Urothelium cell line (cell line): ENCODE measurements at places on chromosomes 13 and 19.

- DNase-seq, result no peak
Observed at GRCh38 chr13:24511816-24512196, 772 bp downstream of the PARP4 start.

DNA sequence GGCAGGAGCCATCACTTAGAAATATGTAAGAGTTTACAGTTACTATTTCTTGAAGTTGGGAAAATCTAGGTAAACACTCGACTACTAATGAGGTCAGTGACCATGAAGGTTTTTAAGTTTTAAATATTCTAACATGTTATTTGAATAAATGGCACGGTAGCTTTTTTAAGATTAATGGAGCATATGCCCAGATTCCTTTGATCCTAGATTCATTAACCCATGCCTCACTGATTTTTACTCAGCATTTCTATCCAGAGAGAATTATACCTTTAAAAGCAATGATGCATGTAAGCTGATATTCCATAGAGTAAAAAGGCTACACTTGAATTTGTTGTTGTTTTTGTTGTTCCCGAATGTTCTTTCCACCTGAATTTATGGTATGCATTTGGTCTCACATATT, 541.4 kb downstream of the DACH1 start:
- DNase-seq, result no peak

DNA sequence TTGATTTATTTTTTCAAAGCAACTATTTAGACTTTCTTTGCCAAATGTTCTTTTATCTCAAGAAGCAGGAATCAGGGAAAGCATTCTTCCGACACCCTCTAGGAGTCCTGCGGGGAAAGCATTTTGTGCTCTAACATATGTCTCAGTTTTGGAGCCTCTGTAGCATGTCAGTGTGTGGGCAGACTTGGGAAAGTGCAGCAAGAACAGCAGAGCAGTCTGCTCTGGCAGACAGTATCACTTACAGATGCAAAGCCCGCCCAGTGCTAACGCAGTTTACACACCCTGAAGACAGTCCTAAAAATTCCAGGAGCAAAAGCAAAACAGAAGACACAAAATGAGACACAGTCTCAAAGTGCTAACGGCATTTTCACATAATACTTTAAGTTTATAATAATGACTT, 393.5 kb downstream of the KLF12 start:
- no peak for DNase-seq

- no peak for DNase-seq
Observed at GRCh38 chr13:111317042-111317550, 3.3 kb upstream of the TEX29 start.

DNA sequence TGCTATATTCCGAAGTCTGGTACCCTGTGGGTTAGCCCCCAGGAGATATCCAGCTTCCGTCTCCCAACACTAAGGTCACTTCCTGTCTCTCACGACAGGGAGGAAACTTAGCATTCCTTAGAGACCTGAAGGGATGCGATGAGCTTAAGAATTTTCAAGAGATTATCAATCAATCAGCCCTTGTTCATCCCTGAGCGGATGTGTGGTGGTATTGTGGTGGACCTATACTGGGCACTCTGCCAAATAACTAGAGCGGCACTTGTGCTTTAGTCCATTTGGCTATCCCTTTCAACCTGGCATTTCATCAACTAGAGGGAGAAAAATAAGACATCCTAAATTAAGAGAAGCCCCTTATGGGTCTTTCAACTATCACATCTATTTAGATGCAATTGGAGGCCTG, 30.9 kb upstream of the ZNF562 start:
- no peak for DNase-seq

- no peak for DNase-seq
Observed at GRCh38 chr13:34430294-34430693, 511.8 kb upstream of the NBEA start.

DNA sequence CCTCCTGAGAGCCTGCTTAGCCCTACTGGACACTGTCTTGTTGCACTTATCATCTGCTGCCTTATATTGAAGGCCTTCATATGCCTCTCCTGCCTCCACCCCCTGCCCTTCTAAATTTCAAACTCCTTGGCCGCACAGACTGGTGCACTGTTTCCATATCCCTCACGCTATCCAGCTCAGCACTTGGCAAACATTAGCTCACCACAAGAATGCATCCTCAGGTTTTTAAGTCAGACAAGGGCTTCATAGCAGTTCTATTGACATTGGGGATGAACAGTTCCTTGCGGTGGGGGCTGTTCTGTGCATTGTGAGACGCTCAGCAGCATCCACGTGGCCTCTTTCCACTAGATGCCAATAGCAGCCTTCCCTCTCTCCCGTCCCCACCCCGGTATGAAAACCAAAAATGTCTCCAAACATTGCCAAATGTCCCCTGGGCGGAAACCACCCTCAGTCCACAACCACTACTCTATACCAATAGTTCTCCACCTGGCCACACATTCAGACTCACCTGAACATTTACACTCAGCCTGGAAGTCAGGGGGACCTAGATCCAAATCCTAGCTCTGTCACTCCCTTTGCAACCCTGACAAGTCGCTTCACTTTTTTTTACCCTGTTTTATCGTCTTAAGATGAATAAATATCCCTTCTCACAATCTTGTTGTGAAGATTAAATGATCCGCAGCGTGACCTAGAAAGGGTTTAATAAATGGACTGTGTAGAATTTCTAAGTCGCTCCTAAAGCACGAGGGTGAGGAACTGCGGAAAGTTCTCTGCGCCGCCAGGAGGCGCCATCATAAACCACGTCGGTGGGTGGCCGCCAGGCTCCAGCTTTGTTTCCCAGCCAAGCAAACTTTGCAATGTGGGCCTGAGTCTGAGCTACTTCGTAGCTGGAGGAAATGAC, 3.6 kb upstream of the CEACAM3 start:
- peak; percentile 74 for DNase-seq

GRCh38 chr13:44451126-44451525, 77.5 kb downstream of the SERP2 start:
- DNase-seq, result no peak

DNA sequence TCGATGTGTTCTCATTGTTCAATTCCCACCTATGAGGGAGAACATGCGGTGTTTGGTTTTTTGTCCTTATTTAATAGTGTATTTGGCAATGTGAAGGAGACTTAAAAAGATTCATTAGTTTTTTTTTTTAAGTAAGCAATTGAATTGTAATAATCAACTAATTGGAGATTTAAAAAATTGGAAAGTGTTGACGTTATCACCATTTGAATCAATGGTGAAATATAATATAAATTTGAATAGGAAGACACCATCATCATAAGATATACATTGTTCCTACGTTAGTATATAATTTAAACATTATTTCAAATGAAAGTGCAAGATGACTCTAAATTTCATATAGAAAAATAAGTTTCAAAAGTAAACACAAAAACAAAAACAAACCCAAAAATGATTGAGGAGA, 2858.1 kb upstream of the PCDH20 start:
- no peak for DNase-seq

- no peak for DNase-seq
Observed at GRCh38 chr13:110248449-110249143, 58.4 kb downstream of the COL4A1 start.

GRCh38 chr19:38654628-38655055, 7.2 kb downstream of the ACTN4 start:
- no peak for DNase-seq

DNA sequence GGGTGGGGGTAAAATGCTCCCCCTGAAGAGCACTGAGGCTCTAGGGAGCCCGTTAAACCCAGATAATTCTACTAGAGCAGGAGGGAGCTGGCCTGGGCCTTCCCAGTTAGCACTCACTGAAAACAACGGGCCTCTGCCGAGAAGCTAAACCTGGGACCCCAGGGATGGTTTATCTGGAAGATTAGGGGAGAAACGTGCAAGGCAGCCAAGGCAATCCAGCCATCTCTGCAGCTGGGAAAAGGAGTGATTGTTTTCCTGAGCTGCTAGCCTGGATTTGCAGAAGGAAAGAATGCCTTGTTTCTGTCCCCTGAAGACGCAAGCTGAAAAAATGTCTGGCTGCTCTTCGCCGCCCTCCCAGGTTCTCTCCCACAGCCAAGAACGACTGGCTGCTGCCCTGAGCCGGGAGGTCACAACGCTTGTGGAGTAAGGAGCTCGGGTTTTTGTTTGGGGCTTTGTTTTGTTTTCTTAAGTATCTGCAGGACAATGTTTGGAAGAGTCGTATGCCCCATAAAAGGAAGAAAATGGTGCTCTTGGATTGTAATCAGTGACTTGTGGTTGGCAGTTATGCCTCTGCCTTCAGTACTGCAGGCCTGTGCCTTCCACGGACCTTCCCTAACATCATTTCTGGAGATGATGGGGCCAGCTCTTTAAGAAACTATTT, 31.5 kb downstream of the COL4A2 start:
- no peak for DNase-seq

GRCh38 chr19:58578012-58578925, 5.1 kb upstream of the MZF1 start:
- no peak for DNase-seq

- no peak for DNase-seq
Observed at GRCh38 chr19:4066176-4066606, 508 bp downstream of the ZBTB7A start.

- no peak for DNase-seq
Observed at GRCh38 chr19:12187625-12188024, 24.7 kb downstream of the ZNF136 start.

GRCh38 chr13:100610391-100611347, 22.1 kb upstream of the GGACT start:
- DNase-seq, result no peak

DNA sequence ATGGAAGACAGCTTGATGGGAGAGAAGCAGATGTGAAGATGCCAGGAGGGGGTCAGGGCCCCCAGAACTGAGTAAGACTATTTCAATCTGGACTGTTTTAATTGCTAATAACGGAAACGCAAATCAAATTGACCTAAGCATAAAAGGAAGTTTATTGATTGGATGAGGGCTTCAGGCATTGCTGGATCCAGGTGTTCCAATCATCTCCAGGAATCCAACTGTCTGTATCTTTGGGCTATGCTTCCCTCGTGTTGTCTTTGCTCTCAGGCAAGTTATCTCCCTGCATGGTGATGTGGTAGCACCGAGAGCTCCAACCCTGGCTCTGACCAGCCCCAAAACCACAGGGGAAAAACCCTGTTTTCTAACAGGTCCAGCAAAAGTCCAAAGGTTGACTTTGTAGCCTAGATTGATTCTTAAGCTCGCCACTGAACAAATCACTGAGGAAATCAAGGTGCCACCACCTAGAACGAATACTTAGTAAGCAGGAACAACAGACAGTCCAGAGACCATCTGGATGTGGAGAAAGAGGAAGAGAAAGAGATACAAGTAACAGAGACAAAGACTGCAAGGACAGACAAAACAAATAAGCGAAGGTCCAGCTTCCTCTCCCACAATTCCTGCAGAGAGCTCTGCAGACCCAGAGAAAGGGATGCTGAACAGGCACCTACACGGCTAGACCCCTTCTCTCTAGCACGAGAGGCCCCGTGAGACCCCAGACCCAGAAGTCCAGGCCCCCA, 1.2 kb upstream of the C19orf81 start:
- no peak for DNase-seq

GRCh38 chr19:48994035-48994386, 324 bp downstream of the RUVBL2 start:
- DNase-seq, result no peak

- no peak for DNase-seq
Observed at GRCh38 chr19:2783781-2784145, 690 bp upstream of the SGTA start.

DNA sequence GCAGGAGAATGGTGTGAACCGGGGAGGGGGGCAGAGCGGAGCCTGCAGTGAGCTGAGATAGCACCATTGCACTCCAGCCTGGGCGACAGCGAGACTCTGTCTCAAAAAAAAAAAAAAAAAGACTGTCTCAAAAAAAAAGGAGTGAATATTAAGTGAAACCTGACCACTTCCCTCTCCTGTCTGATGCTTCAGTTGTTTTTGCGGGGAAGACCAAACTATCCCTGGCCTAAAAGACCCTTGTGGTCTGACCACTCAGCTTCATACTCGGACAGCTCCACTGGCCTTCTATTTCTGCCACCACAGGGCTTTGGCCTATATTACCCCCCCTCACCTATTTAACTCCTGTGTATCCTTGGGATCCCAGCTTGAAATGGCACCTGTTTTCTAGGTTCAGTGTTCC, 2.3 kb downstream of the CLASRP start:
- DNase-seq, result no peak

DNA sequence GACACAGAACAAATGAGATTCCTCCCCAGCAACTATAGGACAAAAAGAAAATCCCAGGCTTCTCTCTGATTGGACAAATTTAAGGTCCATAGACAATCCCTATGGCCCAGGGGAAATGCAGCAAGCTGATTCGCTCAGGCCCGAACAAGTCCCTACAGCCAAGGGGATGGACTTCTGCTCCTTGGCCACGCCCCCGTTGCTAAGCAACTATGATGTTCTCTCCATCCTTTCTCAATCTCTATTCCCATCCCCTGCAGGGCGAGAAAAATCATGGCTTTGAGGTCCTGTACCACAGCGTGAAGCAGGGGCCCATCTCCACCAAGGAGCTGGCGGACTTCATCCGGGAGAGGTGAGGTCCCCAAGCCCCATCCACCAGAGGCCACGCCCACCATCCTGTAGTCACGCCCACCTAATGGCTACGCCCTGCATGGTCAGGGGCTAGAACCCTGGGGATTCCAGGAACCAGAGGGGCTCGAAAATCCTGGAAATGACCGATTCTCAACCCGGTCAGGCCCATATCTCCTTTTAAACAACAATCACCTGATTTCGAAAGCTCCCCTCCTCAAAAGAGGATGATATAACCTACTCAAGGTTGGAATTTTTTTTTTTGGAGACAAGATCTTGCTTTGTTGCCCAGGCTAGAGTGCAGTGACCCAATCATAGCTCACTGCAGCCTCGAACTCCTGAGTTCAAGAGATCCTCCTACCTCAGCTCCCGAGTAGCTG, 11.4 kb downstream of the FCHO1 start:
- DNase-seq, result no peak

GRCh38 chr13:111449041-111449440, 128.6 kb downstream of the TEX29 start:
- DNase-seq, result no peak

DNA sequence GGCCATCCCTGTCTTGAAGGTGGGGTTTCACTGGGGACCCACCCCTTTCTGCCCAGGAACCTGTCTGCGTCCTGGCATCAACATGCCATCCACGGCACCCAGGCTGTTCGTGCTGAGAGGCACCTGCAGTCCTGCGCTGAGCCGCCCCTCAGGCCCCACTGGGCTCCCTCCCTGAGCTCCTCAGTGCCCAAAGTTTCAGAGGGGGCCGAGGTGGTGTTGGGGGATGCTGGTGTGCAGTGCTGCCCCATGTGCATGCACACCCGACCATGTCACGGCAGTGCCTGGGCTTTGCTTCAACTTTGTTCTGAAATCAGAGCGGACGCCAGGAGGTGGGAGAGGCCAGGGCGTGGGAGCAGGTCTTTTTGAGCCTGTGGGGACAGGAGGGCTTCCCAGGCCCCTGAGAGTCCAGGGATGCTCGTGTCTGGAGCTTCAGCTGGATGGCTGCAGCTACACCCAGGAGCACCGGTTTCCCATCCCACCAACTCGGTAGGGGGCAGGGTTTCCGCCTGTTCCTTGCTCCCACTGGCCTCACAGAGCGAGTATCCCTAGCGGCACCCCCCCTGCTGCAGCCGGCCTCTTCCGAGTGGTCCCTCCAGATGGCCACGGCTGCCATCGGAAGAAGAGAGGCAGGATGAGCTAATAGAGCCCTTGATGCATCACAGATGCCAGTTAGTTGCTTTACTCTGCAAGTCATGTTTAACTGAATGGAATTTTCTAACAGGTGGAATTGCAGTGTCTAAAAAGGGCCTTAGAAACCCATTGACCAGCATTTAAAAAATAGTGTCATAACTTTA, 44.0 kb downstream of the WDFY2 start:
- no peak for DNase-seq
